ENCODE measurements at places on chromosomes 5 and 9. TPM values are rescaled to one million over a fixed set of nuclear protein-coding genes. Genes with fewer than 3 reads are reported as not detected.
A peak's percentile ranks its signal among the peaks of the same experiment; 100 is the strongest.

Gene NEUROG1
- total RNA-seq: 222 TPM

Gene FAT2
- 0.02 TPM for total RNA-seq

Gene DNLZ
- total RNA-seq: 16.5 TPM

Gene DRD1
- not detected for total RNA-seq

Gene CNTFR
- 170 TPM for total RNA-seq

DNA sequence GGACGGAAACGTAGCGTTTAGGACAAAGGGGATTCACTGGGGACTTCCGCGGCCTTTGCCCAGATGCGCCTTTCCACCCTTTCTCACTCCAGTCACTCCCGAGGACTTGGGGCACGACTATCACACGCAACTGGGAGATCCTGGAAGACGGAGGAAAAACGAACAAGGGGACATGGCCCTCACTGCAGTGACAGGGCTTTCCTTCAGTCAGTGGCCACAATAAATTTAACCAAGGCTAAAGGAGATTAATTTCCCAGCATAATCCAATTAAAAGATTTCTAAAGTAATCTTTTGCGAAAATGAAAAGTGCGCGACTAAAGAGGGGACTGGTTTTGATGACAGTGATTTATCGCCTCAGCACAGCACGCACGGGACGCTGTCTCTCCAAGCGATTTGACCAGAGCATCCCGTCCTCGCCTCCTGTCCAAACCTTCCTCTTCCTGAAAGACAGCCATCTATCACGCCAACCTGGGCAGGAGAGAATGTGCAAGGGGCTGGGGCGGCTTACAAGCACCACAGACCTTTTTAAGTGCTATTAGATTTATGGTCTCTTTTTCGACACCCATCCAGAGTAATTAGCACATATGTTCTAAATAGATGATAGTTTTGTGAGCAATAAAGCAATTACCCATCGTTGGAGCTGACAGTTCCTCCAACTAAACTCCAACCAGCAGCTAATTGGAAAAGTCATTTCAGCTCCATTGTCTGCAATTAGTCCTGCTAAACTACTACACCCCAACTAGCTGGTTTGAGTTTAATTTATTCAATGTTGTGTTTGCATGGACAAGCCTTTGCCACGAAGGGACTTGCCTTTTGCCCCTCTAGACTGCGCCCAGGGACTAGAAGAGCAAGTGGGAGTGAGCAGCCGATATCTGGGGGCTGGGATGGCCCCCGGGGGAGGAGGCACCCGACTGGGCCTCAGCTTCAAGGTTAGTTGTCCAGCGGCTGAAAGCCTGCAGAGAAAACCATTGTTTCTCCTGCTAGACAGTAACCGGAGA, 7.4 kb downstream of the NR2F1-AS1 start:
- DNase-seq: no peak

DNA sequence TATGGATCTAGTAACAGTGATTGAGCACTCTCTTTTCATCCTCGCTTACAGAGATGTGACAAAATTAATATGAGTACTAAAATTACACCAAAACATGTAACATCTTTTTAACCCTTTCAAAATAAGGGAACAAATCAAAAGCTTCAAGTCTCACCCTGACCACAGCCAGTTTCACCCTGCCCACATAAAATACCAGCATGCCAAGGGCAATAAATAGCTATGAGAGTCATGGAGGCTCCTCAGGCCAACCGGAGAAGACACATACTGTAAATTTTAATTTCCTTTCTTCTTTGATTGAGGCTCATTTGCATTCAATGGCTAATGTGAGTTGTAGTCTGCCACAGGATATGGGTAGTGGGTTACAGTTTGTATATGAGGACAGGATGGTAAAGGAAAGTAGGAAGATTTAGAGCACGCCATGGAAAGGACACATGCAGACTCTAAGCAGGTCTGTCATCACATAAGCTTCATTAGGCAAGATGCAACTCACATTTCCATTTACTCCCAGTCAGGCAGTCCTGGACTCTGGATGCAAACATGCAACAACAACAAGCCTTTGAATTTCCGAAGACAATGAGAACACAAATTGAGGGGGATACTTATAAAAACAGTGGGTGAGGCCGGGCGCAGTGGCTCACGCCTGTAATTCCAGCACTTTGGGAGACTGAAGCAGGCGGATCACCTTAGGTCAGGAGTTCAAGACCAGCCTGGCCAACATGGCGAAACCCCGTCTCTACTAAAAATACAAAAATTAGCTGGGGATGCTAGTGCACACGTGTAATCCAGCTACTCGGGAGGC, 11.3 kb downstream of the IL4 start:
- DNase-seq: no peak

GRCh38 chr5:78211052-78211451, 83.4 kb downstream of the AP3B1 start:
- no peak for DNase-seq

DNA sequence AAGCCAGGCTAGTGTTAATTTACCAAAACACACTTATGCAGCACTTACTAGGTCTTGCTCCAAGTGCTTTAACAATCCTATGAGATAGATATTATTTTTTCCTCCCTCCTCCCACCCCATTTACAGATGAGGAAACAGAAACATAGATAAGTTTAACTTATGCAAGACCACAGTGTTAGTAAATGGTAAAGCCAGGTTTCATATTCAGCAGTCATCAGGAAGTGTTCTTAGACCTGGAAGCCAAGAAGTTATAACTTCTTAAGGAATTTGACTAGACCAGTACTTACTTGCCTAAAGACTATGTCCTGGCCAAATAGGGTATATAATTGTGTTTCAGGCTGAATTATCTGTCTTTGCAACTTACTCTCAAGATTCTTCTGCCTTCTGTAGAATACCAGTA, 15.9 kb downstream of the ABHD17B start:
- DNase-seq: no peak

DNA sequence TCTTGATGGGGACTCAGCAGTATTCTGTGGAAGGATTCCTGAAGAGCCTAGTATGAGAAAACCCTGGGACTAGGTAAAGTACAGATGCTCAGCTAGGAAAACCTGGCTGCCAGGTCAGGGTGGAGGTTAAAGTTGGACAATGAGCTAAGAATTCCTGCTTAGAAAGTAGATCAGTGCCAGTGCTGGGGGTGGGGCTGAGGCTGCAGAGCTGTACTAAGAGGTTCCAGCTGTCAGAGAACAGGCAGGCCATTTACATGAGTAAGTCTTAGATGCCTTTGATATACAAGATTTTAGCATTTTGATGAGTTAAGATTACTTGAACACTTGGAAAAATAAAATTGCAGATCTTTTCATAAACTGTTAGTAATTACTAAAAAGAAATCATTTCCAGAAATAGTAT, 332.3 kb upstream of the NUDT12 start:
- peak; percentile 18 for DNase-seq

- DNase-seq: no peak
Observed at GRCh38 chr5:110043025-110043424, 353.3 kb downstream of the MAN2A1 start.

GRCh38 chr5:55701462-55702103, 10.5 kb downstream of the SLC38A9 start:
- no peak for DNase-seq

DNA sequence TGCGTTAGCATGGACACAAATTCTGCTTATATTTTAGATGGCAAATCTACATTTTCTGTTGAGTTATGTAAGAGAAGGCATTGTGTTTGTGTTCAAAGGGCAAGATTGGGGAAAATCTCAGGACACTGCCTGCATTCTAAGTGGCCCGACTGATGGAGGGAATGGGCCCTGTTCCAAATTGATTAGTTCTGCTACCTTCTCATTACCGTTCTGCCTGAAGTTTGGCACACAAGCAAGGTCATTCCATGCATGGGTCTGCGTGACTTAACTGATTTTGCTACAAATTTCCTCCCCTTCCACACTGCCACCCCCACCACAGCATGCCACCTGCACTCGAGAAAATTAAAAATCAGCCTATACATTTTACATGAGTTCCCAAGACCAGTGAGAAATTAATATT, 409.9 kb downstream of the BRINP1 start:
- no peak for DNase-seq

GRCh38 chr5:180643191-180643851, 6.1 kb downstream of the FLT4 start:
- DNase-seq: no peak

GRCh38 chr5:144183254-144183889, 12.7 kb downstream of the KCTD16 start:
- no peak for DNase-seq

DNA sequence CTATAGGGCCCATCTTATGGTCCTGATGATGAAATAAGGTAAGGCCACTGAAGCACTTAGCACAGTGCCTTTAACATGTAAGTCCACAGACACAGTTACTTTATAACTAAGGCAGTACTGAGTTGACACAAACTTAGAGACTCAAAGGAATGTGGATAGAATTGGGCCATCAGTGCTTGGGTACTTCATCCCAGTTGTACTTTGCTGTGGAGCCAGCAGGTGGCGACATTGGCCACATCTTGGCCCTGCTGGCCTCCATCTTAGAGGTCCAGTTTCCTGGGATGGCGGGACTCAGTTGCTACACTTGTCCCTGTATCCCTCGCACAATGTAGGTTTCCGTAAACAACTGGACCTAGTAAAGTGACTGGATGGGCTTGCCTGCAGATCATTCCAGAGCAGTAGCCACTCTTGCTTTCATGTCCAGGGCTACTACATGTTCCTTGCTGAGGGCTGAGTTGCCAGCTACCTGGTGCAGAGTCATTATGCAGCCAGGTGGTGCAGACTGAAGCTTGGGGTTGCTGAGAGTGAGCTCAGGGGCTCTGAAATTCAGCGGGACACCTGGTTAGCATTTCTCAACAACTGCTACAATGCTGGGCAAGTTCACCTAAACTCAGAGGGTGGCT, 10.6 kb downstream of the MTAP start:
- peak; percentile 82 for DNase-seq

DNA sequence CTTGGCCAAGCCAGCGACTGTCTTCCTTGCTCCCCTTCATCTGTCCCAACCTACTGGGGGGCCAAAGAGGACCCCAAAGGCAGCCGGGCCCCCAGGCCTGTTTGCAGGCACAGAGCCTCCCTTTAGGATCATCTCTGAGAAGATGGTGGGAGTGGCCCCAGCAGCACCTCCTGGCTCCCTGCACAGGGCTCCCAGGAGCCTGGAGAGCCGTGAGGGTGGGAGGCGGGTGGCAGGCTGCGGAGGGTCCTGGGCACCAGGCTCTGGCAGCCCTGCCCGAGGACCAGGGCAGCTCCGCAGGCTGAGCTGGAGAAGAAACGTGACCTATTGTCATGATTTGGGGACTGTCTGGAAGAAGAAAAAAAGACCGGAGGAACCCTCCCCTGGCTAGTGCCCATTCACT, 33.4 kb downstream of the ASS1 start:
- no peak for DNase-seq

- no peak for DNase-seq
Observed at GRCh38 chr5:149609640-149610219, 28.4 kb downstream of the ARHGEF37 start.

GRCh38 chr5:178431063-178431781, 159.0 kb downstream of the COL23A1 start:
- peak; percentile 7 for DNase-seq

DNA sequence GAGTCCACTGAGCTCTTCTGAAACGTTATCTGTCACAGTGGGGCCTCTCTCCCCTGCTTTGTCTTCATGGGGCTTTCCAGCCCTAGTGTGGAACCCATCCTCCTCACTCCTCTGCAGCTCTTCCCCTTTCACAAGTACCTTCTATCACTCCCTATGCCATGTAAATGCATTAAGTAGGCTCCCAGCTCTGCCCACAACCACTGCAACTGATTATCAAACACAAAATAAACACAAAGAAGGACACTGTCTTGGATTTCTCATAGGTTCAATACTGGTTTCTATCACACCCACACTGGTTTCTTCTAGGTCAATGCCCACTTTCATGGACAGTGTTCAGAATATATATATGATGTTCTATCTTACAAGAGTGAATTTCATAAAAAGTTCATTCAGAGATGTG, 139.4 kb downstream of the GNAQ start:
- no peak for DNase-seq

DNA sequence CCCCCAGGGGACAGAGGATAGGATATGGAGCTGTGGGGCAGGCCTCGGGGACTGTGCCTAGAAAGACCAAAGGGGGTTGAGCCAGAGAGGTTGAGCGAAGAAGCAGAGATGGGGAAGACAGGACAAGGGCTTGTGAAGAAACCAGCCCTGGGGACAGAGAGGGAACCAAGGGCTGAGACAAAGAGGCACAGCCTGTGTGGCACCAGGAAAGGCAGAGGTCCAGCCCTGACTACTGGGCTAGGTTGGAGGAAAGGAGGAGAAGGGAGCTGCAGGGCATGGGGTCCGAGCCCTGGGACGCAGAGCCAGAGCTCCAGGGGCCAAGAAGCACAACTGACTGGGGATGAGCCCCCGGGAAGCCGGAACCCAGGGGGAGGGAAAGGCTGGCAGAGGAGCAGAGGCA, 9.2 kb downstream of the REEP2 start:
- DNase-seq: no peak

GRCh38 chr9:27398982-27399653, 102.2 kb upstream of the EQTN start:
- no peak for DNase-seq

GRCh38 chr5:110510146-110510545, 216.3 kb downstream of the TMEM232 start:
- no peak for DNase-seq

DNA sequence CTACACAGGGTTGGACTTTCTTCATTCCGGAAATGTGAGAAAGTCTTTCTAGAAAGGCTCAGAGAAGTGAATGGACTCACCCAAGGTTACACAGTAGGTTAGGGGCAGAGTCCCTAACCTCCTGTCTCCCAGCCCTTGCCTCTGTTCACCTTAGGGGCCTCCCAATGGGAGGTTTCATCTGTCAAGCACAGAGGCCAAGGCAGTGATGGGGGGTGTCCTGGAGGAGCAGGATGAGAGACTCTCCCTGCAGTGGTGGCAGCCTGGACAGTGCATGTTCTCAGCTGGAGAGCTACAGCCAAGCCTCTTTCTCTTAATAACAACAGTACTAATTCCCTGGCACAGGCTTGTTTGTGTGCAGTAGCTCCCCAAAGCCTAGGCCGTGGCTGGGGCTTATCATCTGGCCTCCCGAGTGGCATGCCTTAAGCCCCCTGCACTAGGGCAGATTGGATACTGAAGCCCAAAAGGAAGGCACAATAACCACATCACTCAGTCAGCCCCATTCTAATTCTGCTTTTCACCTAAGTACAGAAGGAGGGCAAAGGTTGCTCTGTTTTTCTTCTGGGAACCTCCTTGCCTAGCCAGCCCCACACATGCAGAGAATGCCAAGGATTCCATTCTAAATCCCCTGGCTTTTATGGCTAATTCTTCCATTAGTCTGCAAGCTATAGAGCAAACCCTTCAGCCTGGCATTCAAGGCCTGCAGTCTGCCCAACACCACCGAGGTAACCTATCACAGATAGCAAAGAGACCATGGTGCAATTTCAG, 50.2 kb upstream of the XPA start:
- DNase-seq: no peak

DNA sequence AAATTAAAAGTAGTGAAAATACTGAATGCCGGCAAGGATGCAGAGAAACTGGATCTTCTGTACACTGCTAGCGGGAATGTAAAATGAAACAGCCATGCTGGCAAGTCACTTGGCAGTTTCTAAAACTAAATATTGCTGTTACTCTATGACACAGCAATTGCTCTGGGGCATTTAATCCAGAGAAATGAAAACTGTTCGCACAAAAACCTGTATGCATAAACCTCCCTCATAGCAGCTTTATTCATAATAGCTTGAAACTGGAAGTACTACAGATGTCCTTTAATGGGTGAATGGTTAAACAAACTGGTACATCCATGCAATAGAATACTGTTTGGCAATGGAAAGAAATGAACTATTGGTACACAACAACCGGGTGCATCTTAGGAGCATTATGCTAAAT, 167.2 kb downstream of the ARHGAP26 start:
- no peak for DNase-seq

All from glutamatergic neuron (in vitro differentiated cells).